ENCODE measurements at places on chromosomes 6 and 20.

- no peak for DNase-seq
Observed at GRCh38 chr6:152201120-152201519, 393.6 kb downstream of the ESR1 start.

DNA sequence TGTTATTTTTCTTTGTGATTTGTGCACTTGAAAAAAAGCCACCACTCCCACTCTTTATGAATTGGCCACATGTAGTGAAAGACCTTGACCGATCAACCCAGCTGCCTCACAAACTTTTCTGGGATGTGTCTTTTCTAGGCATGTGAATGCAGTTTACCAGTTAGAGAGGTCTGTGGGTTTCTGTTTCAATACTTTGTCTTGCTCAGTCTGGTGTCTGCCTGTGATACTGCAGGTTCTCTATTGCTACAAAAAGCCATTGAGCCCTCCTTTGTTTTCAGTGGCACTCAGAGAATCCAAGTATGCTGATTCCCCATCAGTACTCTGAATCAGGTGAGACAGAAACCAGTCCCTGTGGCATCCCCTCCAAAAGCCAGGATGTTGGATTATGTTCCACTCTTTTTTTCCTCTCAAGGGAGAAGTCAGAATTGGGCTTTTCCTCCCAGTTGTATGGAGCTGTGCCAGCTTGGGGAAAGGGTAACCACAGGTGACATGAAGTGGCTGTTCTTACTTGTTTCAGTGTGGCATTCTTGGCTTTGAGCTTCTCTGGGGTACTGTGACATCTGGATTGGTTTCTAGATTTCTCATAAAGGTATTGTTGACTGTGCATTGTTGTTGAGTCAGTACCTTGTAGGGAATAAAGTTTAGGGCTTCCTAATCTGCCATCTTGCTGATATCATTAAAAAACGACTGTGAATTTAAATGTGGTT, 26.3 kb upstream of the ZFP64 start:
- no peak for DNase-seq

DNA sequence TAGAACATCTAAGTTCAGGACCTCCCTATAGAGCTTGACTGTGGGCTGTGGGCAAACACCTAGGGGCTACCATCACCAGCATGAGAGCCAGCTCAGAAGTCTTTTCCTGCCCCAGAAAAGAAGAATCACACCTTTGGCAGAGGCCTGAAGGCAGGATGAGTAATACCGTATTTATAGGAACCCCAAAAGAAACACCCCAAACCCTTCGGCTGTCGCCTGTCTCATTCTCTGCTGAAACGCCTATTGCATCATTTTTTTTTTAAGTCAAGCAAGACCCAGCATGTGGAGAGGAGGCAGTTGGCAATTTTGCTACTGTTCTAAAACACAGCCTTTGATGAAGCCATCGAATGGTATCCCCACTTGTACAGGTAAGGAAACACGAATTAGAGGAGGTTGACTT, 436.4 kb downstream of the TFAP2A start:
- no peak for DNase-seq

DNA sequence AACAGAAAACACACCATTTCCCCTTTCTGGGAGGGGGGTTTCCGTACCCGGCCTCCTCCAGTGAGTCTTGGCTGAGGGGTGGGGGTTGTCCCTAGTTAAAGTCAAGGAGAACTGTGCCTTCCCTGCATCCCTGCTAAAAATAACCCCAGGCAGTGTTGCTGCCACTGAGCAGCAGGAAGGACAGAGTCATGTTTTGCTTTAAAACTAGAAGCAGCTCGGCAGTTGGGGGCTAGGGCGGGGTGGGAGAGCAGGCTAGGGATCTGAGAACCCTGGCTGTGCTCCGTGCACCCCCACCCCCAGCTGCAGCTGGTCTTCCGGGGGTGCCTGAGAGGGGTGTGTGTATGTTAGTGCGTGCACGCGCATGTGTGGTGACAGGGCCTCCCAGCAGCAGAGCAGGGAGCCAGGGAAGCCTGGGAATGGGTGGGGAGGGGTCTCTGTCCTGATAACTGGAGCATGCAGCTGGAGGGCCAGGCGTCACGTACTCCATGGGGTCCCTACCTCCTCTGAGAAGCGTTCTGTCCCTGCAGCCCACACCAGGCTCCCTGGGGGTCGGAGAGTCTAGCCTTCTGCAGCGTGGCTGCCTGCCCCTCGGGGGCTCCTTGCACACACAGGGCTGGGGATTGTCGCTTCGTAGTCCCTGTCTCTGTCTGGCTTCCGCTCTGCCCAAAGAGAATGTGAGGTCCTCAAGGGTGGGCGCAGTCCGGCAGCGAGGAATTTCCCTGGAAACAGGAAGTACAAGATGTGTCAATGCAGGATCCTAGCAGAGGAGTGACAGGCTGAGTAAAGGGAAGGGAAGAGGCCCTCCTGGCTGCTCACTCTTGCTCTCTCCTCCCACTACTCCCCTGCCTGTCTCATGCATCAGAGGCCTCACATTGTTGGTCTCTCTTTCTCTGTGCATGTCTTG, 16.8 kb upstream of the ARMC12 start:
- DNase-seq = no peak

DNA sequence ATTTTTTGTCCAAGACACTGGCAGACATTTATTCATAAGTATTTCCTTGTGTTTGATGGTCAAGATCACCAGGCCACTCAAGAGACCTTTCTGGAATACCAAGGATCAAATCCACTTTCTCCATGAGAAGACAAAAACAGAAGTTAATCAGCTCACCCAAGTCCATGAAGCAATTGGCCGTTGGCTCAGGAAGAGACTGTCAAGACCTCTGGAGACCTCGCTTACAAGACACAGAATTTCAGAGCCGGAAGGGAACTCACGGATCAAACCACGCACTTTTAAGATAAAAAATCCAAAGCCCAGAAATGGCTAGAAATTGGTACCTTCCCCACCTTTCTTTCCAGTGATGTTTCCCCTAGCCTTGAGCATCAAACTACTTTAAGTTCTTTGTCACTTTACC, 3.3 kb downstream of the TRERF1 start:
- no peak for DNase-seq

DNA sequence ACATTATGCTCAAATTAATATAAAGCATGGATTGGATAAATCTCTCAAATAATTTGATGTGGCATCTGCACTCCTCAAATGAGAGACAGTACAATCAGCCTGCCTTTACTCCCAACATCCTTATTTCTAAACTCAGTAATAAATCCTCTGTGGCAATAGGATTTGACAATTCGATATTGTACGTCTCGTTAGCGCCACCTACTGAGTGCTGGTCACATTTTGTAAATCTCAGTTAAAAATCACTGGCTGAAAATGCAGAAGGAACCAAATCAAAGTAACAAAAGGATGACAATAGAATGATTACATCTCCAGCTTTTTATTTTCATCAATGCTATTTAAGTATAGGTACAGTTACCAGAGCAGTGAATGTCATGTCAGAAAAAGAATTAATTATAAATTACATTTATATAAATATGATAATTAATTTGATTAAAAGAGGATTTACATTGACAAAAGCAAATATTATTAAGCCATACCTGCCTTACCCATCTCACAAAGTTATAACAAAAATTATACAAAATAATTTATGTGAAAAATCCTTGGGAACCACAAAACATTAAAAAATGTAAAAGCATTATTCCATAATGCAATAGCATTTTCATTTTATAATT, 20.2 kb upstream of the GJE1 start:
- DNase-seq = peak; percentile 32

DNA sequence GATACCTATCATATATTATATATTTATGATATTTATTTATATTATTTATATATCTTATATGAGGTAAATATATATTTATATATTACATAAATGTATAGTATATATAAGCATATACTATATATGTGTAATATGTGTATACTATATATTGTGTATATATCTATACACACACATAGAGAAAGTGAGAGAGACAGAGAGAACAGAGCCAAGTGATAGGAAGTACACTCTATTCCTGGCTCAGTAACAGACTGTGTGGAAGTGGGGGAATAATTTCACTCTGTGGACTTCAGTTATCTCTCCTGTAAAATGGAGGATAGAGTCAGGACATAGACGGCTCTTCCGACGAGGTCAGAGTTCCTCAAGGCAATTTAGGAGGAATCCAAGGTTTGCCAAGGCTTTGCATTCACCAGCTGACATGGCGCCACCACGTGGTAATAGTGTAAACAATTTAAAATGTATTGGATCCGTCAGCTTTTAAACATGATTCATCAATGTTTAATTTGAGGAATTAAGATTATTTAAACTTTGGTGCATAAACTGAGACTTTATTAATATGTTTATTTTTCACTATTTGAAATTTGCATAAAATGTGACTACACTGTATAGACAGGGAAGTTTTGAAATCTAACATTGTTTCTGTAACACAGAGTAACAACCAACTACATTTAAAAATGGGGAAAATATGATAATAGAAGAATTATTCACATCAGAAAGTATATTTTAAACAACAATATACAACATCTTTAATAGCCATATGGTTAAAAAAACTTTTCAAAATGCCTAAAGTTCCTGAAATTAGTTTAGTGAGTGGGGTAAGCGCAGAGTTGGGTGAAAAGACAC, 75.4 kb upstream of the TMEM244 start:
- DNase-seq = peak; percentile 15

GRCh38 chr6:88870717-88871330, 92.6 kb downstream of the RNGTT start:
- DNase-seq = peak; percentile 9

DNA sequence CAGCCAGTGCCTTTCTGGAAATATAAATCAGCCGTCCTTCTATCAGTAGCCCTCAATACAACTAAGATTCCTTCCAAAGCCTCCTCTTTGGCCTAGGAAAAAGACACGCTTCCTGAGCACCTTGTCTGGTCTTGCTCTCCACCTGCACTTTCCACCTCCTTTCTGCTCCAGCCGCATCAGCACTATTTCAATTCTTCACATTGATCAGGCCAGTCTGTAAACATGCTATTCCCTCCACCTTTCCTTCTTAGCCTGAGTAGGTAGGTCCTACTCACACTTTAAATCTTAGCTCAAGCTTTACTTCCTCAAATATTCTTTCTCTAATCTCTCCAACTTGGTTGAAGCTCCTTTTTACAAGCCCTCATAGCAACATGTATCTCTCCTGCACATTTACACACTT, 11.4 kb downstream of the RANBP9 start:
- DNase-seq = no peak

GRCh38 chr6:167787896-167788562, 38.7 kb upstream of the AFDN start:
- DNase-seq = no peak

GRCh38 chr20:63232235-63233060, 3.3 kb upstream of the BIRC7 start:
- DNase-seq = no peak

DNA sequence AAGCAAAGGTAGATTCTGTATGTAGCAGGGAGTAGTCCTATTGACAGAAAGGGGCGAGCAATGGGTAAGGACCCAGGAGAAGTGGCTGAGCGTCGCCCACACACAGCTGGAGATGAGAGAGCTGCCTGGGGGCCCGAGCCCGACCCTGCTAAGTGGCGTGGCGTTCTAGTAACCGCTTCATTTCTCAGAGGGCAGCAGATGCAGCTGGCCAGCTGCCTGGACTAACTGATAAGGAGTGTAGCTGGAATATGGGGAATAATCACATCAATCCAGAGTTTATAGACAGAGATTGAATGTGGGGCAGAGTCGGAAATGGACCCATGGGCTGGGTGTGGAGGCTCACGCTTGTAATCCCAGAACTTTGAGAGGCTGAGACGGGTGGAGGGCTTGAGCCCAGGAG, 64.4 kb downstream of the EZR start:
- no peak for DNase-seq

- DNase-seq = no peak
Observed at GRCh38 chr6:142671791-142672190, 273.2 kb downstream of the HIVEP2 start.

- no peak for DNase-seq
Observed at GRCh38 chr6:135976585-135976984, 125.1 kb downstream of the PDE7B start.

- DNase-seq = no peak
Observed at GRCh38 chr6:37936906-37937305, 117.4 kb downstream of the ZFAND3 start.

- DNase-seq = no peak
Observed at GRCh38 chr6:126077810-126078776, 91.8 kb downstream of the TRMT11 start.

DNA sequence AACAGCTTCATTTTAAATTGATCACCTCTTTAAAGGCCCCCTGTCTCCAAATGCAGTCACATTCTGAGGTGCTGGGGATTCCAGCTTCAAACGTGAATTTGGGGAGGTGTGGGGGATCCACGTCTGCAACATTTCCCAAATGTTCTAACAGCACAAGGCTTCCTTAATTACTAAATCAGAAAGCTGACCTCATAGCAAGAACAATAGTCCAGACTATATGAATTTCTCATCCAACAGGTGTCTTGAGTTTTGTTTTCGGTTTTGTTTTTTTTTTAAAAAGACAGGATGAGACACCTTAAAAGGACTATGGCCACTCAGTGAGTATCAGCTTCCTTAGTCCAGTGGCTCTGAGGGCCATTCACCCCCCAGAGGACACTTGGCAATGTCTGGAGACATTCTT, 11.5 kb downstream of the ATP9A start:
- no peak for DNase-seq

GRCh38 chr20:58133020-58133808, 95.2 kb downstream of the ANKRD60 start:
- DNase-seq = no peak

DNA sequence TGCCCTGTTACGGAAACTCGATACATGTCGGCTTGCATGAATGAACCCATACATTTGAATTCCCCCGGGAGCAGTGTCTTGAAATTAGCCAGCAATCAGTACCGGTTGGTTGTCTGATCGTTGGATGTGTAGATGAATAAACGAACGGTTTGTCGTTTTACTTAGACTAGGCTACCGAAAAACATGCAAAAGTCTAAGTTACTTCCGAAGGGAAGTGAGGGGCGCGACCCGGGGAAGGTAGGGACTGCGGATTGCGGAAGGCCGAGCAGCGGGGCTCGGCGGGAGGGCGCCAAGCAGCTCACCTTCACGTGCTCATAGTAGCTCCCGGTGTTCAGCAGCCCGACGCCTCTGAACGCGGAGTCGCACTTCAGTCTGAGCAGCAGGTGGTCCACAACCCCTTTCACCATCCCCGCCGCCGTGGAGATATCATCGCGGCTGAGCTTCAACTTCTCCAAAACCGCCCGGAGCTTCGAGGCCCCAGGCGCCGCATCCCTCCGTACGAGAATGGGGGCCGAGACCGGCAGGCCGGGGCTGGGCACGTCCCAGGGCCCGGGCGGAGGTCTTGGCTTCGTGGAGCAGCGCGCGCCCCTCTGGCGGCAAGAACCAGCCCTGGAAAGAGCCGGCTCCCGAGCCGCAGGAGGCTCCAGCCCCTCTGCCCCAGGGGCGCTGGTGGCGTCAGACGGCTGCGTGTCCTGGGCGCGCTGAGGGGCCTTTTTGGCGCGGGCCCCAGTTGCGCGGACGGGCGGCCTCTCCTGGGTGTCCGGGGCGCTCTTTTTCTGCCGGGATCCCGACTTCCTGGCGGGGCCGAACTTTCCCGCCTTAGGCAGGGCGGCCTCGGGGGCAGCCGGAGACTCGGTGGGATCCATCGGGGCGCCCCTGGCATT, 632 bp downstream of the CGAS start:
- no peak for DNase-seq

- peak; percentile 27 for DNase-seq
Observed at GRCh38 chr20:50844430-50845100, 49.7 kb downstream of the BCAS4 start.

GRCh38 chr6:79713701-79714322, 82.7 kb downstream of the SH3BGRL2 start:
- DNase-seq = peak; percentile 30
